ENCODE measurements at places on chromosomes 16 and 17.

DNA sequence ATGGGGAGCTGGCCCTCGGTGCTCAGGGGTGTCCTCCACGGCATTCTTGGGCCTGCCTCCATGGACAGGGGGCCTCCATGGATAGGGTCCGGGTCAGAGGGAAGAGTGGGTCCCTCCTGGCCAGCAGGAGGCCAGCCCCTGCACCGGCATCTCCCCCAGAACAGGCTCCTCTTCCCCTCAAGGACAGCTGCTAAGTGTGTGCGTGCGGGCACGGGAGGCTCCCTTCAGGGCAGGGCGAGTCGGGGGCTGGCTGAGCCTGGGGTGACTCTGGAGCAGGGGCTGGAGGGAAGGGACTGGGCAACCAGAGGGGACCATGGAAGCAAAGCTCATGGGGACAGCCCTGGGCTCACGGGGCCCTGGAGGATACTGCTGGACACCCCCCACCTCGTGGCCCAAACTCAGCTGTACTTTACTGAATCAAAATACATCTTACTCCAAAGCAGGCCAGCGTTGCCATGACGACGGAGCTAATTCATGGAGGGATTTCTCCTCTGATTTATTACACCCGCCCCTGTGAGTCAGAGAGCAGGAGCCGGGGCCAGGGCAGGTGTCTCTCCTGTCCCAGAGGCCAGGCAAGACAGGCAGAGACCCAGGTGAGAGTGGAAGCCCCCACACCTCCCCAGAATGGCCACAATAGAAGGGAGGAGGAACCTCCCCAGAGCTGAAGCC lies 2.1 kb downstream of the CASKIN1 start:
- peak; percentile 55 for DNase-seq

DNA sequence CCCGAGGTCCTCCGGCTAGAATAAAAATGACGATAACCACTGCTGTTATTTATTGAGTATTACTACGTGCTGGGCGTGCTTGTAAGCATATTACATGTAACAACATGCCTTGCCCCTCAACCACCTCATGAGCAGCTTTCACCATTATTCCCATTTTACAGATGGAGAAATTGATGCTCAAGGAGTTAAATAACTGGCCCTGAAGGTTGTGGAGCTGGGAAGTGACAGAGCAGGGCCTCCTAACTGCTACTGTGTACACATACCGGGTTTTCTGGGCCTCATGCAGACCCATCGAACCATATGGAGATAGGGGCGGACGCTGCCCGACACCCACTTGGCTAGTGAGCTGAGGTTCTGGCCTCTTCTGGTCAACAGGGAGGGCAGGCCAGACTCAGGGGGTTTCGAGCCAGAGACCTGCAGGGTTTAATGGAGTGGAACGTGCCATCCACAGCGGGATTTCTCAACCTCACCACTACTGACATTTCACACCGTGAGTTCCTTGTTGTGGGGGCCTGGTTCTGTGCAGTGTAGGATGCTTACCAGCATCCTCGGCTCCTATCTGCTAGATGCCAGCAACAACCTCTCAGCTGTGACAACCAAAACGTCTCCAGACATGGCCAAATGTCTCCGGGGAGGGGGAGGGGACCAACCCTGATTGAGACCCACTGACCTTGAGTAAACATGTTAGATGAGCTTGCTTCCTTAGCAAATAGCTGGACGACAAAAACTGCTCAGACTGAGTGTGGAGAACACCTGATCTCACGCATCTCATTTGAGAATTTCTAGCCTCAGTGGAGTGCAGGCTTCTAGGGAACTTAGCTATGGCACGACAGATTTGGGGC lies 432.0 kb downstream of the SLC39A11 start:
- DNase-seq: peak; percentile 47

- no peak for DNase-seq
Measured at GRCh38 chr16:30753596-30753995, 5.4 kb downstream of the PHKG2 start.

- peak; percentile 47 for DNase-seq
Measured at GRCh38 chr16:16828913-16829398, 450.0 kb downstream of the NPIPA7 start.

All from Caki2 (cell line).